ENCODE measurements at places on chromosomes 4 and X.

GRCh38 chr4:155143512-155143911 is 64.9 kb upstream of the NPY2R start:
- DNase-seq: no peak

- DNase-seq: no peak
Observed at GRCh38 chr4:73735231-73735630, 5.1 kb upstream of the CXCL8 start.

GRCh38 chrX:132815643-132816042 is 142.8 kb downstream of the HS6ST2 start:
- DNase-seq: no peak

DNA sequence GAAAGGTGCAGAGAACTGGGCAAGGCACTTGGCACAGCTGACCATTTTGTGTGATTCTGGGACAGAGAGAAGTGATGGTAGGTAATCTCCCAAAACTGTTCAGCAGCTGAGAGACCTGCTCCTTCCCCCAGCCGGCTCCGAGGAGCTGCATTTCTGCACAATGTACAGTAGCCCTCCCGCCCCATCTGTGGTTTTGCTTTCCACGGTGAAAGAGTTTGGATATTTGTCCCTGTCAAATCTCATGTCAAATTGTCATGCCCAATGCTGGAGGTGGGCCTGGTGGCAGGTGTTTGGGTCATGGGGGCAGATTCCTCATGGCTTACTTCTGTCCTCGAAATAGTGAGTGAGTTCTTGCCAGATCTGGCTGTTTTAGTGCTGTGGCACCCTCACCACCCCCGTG is 90.5 kb upstream of the CD99 start:
- DNase-seq: no peak

GRCh38 chr4:77157859-77158486 is 966 bp downstream of the CCNG2 start:
- peak; percentile 43 for DNase-seq

DNA sequence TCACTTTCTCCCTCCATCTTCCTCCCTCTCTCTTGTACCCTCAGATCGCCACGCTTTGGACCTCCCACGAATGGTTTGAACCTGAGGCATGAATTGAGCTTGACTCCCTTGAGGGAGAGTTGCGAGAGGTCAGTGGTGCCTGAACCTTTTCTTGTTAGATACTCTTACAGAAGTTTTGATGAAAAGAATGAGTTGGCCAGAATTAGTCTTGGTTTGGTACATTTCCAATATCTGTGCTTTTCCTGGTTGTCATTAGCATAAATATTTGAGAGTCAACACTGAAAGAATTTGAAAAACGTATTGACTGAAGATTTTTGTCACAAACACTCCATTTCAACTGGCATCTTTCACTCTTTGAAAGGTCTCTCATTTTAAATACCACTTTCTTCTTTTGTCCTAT is 510.6 kb upstream of the DIPK2B start:
- no peak for DNase-seq

DNA sequence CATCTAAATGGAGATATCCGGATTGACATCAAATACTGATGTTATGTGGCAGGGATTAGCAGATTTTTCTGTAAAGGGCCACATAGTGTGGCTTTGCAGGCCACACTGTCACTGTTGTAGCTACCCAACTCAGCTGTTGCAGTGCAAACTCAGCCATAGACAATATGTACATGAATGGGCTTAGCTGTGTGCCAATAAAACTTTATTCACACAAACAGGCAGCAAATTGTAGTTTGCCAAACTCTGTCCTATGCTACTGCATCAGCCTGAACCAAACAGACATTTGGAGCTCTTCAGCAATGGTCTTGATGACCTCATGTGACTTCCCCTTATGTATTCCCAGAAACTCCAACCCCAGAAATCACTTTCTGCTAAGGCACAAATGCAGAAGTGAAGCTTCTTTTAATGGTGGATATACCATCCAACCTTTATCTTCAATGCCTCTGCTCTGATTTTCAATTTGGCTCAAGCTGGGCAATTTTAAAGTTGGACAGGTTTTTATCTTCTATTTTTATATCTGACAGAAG is 18.4 kb upstream of the TRPC5OS start:
- DNase-seq: no peak

GRCh38 chr4:56085275-56085674 is 136.5 kb downstream of the CEP135 start:
- DNase-seq: no peak

- no peak for DNase-seq
Observed at GRCh38 chrX:19549838-19550237, 34.5 kb upstream of the MAP3K15 start.

GRCh38 chr4:139167774-139168444 is 9.1 kb downstream of the ELF2 start:
- DNase-seq: no peak

DNA sequence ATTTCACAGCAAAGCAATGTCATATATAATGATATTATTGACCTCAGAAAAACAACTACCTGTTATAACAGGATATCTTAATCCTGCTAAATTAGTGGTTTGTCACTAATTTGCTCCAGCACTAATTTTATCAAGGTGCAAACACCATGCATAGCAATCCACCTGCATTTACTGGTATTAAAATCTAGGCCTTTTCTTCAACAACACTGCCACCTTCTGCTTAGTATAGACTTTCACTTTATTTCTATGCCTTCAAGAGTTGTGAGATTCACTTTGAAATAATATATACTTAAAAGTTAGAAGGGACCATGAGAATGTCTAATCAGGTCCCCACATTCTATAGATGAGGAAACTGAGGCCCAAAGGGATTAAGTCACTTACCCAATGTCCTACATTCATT is 82.1 kb upstream of the IQCM start:
- DNase-seq: no peak

- DNase-seq: no peak
Observed at GRCh38 chr4:167616476-167616875, 382.2 kb upstream of the SPOCK3 start.

GRCh38 chr4:153936121-153936520 is 147.2 kb upstream of the SFRP2 start:
- DNase-seq: no peak

DNA sequence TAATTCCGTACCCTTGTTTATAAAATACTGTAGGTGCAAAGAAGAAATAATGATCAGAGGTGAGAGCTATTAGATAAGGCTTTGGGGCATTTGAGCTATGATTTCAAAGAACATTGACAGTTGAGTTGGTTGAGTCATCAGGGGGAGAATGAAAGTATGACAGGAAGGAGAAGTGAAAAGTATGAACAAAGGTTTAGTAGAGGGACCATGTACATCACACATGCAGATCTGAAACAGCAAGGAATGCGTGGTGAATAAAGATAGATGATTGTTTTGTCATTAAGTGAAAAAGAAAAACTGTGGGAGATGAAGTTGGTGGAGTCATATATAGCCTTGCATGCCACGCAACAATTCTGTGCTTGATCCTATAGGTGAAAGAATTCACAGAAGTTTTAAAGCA is 163.1 kb downstream of the ARAP2 start:
- DNase-seq: no peak

GRCh38 chr4:79042079-79042674 is 102.9 kb upstream of the PAQR3 start:
- no peak for DNase-seq

DNA sequence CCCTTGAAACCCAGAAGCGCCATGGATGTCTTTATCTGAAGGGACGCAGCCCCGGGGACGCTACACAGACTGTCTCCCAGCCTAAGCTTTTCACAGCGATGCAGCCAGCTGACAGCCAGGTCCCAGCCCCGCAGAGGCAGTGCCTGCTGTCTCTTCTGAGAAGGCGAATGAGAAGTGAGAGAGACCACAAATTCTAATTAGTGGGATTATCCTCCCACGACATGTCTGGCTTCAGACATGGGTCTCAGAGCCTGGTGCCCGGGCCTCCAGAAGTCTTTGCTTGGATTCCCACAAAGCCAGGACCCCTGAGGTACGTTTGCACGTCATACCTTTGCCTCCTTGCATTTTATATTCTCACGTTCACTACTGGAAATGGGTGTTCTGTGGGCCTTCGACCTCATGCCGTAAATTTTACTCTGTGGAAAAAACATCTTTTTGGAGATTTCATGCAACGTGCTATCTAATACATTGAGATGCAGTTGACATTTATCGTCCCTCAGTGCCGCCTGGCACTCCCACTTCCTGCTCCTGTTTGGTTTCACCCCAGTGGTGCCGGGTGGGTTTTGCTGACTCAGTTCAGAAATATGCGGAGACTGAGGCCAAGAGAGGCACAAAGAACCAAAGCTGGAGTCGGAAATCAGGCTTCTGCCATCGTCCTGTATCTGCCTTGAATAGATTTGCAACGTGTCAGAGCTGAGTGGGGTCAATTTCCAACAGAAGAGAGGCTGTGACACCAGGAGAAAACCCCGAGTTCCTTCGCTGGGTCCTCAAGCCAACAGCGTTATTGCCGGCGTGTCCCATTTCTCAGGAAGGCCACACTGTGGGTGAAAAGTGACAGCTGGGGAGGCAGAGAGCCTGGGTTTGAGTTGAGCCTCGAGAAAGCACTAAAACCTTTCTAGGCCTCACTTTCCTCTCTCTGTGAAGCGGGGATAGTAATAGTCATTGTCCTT is 114.4 kb downstream of the STK32B start:
- no peak for DNase-seq

DNA sequence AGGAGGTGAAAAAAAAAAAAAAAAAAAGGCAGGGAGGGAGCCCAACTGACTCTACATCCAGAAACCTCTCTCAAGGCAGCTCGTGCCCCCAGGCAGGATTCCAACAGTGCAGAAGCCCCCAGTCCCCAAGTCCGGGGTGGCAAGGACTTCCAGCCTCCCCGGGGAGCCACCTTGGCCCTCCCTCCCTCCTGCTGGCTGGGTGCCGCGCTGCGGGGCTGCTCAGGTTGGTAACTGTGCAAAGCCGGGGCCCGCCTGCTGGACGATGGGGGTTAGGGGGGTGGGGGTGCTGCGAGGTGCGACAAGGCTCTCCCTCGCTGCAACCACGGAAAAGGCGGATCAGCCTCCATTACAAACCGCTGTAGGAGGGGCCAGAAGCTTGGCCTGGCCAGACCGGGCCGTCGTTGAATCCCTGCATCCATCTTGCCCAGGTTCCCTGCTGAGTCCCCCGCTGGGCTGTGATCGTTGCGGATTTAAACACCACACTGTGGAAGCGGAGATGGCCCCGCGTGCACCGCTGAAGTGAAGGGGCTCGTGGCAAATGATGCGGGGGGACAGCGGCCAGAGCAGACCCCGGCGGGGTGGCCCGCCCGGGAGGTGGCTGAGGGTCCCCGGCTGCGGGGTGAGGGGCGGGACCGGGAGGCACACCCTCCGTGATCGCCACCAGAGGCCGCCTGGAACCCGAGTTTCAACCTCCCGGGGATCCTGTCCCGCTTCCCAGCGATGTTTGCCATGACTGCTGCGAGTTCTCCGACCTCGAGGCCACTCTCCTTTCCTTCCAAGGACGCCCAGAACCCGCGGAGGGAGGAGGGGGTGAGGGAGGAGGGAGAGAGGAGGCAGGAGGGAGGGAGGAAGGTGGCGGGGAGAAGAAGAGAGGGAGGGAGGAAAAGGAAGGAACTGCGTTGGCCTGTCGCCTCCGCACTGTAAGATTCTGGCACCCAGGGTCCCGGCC is 58.0 kb upstream of the DDX3X start:
- DNase-seq: no peak

DNA sequence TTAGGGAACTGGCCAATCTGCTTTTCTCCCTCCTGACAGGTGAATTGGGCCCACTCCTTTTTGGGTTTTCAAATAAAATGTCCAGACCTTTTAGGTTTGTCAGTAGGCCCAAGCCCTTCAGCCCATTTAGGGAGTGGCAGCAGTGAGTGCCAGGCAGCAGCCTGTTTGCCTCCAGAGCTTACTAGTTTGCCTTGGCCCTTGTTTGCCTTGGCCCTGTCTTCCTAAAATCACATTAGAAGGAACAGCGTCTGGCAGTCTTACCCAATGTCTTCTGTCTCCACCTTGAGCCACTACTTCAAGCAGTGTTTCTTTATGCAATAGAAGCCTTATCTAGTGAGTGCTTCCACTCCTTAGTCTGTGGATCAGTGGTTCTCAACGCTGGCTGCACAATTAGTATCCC is 117.1 kb downstream of the TMEM164 start:
- no peak for DNase-seq

- no peak for DNase-seq
Observed at GRCh38 chrX:19776753-19777152, 110.6 kb downstream of the SH3KBP1 start.

GRCh38 chrX:154431341-154431740 is 2.9 kb downstream of the ATP6AP1 start:
- no peak for DNase-seq

- no peak for DNase-seq
Observed at GRCh38 chr4:31655328-31655727, 935.2 kb downstream of the PCDH7 start.

DNA sequence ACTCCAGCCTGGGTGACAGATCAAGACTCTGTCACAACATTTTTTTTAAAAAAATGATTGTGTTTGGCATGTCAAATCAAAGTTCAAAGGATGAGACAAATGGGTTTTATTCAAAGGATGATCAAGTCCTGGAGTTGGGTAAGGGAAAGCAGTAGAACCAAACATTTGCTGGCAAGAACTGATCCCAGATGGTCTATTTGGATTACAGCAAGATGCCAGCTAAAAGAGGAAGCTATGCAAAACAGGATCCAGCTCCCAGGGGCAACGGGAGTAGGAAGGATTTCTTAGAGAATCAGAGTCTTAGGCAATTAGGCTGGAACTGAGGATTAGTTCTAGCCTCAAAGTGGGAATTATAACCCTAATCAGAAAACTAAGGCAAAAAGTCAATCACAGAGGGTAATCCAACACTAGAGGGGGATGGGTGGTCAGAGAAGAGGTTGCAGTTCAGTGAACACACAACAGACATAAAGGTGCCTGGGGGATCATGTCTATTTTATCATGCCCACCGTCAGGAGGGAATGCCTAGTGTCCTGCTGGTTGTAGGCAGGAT is 133.0 kb upstream of the PLS3 start:
- no peak for DNase-seq

GRCh38 chrX:16666541-16666940 is 16.6 kb downstream of the S100G start:
- DNase-seq: no peak

Data from cortex of kidney (tissue), 1 donor.